ENCODE measurements at places on chromosomes 1 and 21.

DNA sequence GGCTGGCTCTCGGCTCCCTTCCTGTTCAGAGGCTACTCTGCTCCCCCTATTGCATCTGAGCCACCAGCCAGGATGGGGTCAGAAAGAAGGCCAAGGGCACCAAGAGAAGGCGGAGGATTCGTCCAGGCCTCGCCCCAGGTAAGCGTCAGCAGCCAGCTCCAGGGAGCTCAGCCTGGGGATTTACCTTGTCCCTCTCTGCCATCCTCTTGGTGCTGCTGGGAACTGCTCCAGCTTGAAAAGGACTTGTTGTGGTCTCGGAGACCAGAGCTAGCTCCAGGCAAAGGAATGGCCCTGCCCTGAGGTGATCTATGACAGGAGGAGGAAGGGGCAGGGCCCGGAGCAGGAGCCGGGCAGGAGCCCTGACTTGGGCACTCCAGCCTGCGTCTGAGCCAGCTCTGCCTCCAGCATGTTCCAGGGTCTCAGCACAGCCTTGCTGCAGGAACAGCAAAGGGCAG is 113.7 kb upstream of the IFFO2 start:
- DNase-seq: no peak

GRCh38 chr1:18564676-18565075 is 66.0 kb upstream of the PAX7 start:
- no peak for DNase-seq

GRCh38 chr1:21904704-21905520 is 32.2 kb downstream of the HSPG2 start:
- DNase-seq: peak; percentile 72

DNA sequence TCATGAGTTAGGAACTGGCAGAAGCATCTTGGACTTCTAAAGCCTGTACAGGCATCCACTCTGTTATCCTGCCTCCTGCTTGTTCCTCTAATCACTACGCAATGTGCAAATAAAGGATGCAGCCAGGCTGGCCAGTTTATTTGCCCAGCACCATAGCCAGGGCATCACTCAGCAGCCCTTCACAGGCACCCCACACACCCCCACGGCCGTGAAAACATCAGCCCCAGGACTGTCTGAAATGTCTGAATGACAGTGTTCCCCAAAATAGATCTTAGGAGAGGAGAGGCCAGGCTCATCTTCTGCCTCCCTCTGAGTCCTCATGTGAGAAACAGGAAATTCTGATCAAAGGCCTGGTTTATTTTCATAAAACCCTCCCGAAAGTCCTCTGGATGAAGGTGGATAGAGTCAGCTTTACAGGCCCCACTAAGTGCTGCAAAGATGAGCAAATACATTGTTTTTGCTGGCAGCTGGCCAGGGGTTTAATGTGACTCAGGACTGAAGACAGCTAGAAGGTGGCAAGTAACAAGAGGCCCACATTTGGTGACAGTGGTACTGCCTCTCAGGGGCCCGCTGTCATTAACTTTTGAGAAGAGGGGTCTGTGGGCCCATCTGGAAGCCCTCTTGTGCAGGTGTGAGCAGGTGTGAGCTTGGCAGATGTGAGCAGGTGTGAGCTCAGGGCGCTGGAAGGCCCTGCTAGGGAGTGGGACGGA is 32.9 kb downstream of the GRHL3 start:
- peak; percentile 86 for DNase-seq

DNA sequence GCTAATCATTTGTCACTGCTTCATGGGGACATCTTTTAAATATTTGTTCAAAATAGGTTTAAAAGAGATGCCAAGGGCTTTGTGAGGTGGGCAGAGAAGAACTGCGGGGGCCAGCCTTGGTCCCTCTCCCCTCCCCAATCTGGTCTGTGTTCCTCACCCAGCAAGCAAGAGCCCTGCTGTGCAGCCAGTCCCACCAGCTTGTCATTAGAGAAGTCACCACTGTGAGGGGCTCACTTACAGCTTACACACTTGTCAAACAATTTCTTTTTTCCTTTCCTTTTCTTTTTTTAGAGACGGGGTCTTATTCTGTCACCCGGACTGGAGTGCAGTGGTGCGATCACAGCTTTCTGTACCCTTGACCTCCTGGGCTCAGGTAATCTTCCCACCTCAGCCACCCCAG is 10.4 kb upstream of the CDK18 start:
- no peak for DNase-seq

DNA sequence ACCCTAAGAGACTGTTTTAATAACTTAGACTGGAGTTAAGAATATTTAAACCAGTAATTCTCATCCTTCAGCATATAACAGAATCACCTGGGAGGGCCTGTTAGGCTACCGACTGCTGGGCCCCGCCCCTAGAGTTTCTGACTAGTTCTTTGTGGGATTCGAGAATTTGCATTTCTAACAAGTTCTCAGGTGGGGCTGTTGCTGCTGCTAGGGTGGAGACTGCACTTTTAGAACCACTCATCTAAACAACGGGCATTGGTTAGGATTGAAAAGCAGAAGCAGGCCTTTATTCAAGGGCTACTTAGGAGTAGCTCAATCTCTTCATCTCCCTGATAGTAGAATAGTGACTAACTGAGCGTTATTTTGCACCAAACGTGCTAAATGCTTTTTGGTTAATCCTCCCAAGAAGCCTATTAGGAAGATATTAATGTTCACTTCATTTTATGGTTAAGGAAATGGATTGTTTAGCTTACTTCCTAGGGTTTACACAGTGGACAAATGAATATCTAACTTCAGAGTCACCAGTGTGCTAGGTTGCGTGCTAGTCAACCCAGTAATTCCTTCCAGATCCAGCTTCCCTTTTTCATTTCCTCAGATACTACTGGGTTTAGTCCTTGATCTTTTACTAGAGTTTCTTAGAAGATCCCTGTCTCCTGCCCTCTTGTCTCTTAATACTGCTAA is 31.1 kb upstream of the UAP1 start:
- no peak for DNase-seq

DNA sequence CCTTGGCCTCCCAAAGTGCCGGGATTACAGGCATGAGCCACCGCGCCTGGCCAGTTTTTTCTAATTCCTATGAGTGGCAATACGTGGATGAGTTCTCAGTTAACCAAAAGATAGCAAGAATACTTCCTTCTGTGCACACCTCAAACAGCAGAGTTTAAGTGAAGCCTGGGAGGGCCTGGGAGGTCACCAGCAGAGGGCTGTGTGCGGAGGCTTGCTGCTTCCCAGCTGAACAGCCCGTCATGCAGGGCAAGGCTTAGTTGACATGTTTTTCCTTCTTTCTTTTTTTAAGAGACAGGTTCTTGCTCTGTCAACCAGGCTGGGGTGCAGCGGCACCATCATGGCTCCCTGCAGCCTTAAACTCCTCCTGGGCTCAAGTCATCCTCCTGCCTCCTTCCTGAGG is 17.8 kb downstream of the GNG4 start:
- DNase-seq: no peak

DNA sequence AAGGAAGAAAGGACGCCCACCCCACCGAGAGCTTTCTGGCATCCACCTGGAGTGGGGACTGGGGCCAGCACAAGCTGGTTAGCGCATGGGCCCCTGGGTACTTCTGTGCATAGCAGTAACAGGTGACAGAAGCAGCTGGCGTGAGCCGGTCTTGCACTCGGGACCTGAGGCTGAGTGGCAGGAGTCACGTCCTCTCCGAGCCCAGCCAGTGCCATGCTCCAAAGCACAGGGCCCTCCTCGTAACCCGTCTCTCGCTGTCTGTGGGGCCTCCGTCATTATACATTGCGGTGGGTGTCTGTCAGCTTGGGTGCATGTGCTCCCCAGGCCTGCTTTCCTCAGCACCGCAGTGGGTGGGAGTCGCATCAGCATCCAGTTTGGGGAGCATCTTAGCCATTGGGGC is 87.6 kb upstream of the VAMP3 start:
- no peak for DNase-seq

DNA sequence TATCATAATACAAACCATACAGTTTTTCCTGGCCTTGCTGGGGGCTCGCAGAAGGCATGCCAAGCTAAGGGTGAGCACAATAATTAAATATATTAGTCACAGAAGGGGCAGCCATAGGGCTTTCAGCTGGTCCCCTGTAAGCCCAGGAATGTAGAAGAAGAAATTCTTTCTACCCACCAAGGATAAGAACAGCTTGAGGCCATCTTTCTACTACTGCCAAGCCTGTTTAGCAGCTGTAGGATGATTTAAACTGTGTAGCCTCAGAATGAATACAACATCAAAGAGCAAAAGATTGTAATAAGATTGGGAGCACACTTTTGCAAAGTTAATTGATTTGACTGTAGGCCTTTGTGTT is 171.5 kb downstream of the LRRC7 start:
- DNase-seq: no peak

GRCh38 chr1:78165816-78166215 is 120.0 kb downstream of the GIPC2 start:
- DNase-seq: no peak

- DNase-seq: no peak
Measured at GRCh38 chr1:65793359-65793732, 651 bp downstream of the PDE4B start.

DNA sequence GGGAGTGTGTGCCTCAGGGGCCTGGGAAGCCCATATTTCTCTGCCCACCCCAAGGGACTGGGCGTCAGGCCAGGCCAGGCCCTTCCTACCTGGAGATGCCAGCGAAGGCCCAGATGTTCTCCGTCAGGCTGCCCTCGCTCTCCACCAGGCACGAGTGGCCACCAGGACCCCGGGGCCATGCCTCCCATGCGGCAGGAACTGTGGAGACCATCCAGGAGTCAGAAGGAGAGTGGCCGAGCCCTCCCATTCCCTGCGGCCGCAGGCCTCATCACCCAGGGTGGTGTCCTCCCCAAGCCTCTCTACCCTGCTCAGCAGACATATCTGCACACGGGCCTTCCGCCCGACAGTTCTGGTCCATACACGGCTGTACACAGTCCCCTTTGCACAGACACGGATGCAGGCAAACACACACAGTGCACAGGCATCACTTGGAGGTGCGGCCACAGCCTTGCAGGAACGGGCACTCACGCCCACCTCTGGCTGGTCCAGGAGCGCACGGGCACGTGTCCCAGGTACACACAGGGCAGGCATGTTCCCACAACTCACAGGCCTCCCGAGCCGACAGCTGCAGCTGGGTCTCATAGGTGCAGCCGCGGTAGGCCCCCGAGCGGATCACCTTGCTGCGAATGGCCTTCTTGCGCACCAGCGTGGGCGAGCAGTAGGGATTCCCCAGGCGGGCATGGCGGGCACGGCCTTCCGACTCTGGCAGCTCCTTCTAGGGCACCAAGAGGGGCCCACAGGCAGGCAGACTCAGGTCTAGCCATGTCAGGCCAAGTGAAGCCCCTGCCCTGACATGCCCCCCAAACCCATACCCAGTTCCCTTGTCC is 5.9 kb upstream of the KIF17 start:
- no peak for DNase-seq

DNA sequence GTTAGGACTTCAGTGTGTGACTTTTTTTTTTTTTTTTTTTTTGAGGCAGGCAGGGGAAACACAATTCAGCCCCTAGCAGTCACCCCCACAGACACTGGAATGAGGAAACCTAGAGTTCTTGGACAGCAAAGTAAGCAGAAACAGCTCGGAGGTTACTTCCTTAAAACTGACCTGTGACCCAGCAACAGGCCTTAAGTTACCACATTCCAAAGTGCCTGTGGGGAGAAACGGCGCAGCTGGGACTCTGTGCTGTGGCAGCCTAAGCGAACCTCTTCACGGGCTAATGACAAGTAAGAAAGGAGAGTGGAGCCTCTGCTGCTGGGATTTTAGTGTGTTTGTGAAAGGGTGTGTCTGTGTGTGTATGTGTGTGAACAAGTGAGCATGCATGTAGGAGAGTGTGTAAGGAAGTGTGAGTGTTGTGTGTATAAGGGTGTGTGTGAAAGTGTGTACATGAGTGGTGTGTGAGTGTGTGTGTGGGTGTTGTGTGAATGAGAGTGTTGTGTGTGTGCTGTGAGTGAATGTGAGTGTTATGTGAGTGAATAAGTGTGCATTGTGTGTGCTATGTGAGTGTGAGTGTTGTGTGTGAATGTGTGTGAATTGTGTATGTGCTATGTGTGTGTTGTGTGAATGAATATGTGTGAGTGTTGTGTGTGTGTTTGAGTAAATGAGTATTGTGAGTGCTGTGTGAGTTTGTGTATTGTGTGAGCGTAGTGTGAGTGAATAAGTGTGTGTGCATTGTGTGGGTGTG is 180.8 kb downstream of the BRINP2 start:
- DNase-seq: no peak

GRCh38 chr1:41723786-41724185 is 194.9 kb downstream of the HIVEP3 start:
- DNase-seq: no peak

DNA sequence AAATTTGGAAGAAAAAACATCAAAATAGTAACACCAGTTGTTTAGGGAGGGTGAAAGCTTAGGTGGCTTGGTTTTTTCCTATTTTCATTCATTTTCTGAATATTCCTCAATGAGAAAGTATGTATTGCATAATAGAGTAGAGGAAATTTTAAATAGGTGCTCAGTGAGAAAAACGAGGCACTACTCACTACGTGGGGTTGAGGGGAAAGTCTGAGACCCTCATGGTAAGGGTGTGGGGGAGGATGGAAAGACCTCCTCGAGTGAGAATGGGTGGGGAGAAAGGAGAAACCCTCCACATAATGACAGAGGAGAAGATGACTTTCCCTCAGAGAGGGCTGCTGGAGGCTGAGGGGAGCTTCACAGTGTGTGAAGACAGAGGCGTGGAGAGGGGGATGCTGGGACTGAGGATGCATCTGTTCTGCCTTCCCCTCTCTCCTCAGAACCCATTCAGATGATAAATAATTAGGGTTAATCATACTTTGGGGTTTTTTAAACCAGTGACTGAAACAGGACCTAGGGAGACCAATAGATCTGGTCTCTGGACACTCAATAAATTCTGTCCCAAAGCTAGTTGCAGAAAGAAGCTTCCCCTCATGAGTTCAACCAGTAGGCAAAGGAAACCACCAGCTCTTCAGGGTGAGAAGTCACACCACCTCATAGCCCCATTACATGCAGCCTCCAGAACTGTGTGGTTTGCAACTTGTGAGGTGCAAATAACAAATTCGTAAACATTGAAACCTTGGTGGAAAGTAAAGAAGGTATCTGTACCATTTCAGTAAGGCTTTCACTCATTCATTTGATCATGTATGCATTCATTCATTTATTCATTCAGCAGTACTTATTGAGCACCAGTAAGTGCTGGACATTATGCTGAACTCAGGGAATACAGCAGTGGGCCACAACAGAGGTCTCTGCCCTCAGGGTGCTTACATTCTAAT is 17.1 kb downstream of the SLAMF7 start:
- DNase-seq: peak; percentile 70

DNA sequence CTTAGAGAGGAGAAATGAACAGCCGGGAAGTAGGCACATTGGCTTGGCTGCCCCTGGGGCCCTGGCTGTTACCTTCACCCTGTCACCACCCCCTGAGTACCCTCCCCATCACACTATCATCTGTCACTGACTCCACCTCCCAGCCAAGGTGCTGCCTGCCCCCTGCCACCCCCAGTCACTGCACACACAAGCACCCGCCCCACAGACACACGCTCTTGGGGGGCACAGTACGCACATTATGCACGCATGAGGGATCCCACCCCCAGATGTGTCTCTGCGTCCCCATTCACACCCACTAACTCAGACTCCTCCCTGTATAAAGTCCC is 223.3 kb downstream of the PTPRU start:
- DNase-seq: no peak

- DNase-seq: no peak
Measured at GRCh38 chr21:35933466-35933865, 126.9 kb downstream of the SETD4 start.

- DNase-seq: no peak
Measured at GRCh38 chr21:40706176-40706575, 140.8 kb downstream of the DSCAM start.

- DNase-seq: no peak
Measured at GRCh38 chr1:87474098-87474497, 145.4 kb downstream of the LMO4 start.

- no peak for DNase-seq
Measured at GRCh38 chr21:40021558-40022351, 154.5 kb downstream of the PCP4 start.

- no peak for DNase-seq
Measured at GRCh38 chr1:185956881-185957280, 222.7 kb downstream of the HMCN1 start.
